ENCODE measurements at places on chromosomes 5 and 9.

DNA sequence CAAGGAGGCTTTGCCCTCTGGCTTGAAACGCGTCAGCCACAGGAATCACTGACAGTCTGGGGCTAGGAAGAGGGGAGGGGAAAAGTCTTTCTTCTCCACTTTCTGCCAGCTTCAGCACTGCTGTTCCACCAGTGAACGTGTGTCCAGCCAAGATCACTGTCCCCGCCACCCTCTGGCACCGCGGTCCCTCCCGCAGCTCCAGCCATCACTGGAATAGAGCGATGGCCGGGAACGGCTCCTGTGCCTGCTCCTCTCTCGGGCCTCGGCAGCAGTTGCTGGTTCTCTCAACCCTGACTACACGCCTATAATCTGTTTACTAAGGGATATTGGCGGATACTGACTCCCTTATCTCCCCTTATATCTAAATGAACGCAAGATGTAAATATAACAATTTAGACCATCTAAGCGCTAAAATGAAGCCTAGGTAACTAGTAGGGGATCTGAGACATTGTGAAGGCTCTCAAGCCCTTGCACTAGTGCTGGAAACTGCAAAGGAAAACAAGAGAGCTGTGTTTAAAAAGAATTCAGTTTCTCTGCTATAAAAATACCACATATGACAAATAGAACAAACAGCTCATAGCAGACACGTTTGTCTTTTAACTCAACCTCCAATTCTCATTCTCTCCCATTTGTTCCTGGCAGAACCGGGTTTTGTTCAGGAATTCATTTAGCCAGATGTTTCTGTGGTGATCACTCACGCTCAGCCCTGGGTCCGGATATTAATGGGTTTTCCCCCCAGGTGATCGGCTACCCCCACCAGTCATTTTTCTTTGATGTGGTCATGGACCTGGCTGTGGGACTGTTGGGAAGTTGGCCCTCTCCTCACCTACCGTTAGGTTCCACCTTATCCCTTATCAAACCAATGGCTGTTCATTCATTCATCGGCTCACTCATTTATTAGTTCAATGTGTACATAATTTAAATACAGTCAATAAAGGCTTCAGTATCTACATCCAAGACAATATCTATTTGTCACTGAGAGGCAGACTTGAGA is 149.8 kb downstream of the MED10 start:
- DNase-seq = no peak

GRCh38 chr5:141618030-141618803 is 583 bp downstream of the DIAPH1 start:
- peak; percentile 55 for DNase-seq

DNA sequence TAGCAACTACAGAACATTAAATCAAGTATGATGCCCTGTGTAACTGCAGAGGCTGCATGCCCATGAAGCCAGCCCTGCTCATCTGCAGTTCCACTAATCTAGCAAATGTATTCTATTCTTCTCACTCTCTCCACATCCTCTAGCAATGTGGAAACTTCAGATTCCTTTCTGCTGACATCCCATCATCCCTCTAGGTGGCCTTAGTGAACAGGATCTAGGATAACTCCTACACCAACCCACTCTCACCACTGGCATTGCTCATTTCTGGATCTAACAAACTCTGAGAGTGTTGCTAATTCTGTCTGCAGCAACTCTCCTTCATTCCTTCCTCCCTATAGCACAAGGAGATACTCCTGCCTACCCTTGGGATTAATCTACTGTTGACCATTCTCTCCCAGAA is 80.8 kb downstream of the FAM81B start:
- DNase-seq = no peak

GRCh38 chr5:151005950-151006576 is 14.3 kb upstream of the GPX3 start:
- DNase-seq = no peak

GRCh38 chr9:96062031-96062430 is 186.5 kb downstream of the ERCC6L2 start:
- DNase-seq = no peak

DNA sequence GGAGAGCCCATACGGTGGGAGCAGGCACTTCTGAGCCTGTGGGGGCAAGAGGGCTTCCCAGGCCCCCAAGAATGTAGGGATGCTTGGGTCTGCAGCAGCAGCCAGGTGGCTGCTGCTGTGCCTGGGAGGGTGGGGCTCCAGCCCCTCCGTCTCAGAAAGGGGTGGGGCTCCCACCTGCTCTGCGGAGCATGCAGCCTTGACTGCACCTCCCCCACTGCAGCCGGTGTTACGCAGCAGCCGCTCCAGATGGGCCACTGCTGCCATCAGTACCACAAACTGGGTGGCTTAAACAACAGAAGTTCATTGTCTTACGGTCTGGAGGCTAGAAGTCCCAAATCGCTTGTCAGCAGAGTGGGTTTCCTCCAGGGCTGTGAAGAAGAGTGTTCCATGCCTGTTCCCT is 365.5 kb downstream of the TMEM38B start:
- no peak for DNase-seq

GRCh38 chr5:176788091-176788490 is 22.3 kb upstream of the UNC5A start:
- no peak for DNase-seq

DNA sequence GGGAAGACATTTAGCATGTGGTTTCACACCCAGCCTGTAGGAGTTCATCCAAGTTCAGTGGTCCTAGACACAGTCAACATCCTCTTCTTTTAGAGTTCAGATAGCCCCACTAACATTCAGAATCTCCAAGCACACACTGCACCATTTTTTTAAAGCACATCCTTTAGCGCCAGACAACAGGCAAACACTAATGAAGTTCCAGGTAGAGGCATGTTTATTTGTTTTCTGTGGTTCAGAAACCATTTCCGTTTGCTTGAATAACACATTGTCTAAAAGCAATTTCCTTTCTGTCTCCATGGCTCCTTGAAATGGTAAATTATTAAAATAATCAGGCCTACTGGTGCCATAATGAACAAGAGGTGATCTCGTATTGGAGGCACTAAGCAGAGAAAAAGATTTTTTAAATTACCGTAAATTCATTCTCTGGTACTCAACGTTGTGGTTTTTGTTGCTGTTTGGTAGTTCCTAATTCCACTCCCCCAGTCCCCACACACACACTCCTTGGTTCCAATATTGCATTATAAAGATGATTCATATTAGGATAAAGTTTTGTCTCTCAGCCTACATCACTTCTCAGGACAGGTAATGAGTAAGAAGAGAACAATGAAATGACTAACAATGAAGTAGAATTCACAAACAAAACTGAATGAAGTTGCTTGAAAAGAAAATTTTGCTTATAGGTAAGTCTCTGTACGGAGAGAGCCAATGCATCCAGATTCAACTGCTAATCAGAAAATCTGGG is 153.1 kb downstream of the PCSK1 start:
- no peak for DNase-seq

DNA sequence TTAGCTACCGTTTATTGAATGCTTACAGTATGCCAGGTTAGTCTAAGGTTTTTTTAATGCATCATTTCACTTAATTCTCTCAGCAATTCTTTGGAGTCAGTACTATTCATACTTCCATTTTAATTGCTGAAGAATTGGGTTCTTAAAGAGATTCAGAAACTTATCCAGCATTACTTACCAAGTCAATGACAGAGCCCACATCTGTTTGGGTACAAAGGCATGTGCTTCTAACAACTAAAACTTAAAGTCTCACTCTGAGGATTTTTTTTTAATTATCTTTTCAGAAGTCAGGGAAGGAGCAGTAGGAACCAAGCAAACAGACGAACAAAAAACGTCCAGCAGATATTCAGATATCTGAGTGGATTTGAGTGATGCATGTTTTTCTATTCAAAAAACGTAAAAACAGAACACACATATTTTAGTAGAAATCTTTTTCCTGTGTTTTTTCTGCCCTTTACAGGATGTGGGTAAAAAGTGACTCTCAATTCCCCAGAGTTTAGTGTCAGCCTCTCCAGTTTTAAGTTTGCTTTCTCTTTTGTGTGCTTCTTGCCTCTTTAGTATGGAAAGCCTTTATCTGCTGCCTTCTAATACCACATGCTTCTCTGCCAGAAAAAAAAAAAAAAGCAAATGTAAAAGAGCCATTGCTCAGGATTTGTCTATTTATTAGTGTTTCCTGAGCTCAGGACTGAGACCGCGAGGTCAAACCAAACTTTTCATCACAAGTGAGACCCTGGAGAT is 118.0 kb downstream of the PRKACG start:
- DNase-seq = no peak

DNA sequence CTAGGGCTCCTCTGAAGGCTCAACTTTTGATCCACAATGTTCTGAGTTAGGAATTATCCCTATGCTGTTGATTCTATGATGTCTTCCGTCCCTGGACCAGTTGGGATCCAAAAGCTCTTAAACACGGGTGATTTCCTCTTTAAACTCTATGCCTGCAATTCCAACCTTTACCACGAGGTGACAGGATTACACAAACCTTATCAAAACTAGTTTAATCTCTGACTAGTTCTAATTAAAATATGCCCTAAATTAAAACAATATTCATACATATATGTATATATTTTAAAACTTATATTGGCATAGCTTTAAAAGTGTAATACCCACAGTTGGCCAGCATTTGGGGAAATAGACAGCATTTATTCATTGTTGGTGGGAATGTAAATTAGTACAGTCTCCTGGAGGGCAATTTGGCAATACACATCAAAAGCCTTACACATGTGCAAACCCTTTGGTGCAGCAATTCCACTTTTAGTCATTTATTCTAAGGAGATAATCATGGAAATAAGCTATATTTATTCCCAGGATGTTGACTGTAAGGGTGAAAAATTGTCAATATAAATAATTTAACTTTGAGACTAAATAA is 51.6 kb upstream of the PHYKPL start:
- DNase-seq = no peak

- no peak for DNase-seq
Measured at GRCh38 chr5:136598802-136599404, 233.6 kb upstream of the TRPC7 start.

DNA sequence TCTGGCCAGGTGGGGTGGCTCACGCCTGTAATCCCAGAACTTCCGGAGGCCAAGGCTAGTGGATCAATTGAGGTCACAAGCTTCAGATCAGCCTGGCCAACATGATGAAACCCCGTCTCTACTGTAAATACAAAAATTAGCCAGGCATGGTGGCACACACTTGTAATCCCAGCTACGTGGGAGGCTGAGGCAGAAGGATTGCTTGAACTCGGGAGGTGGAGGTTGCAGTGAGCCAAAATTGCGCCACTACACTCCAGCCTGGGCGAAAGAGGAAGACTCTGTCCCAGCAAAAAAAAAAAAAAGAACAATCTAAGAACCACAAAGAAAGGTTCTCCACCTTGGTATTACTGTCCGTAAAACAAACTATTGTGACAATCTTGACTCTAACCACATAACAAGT is 9.7 kb downstream of the MYO10 start:
- no peak for DNase-seq

- no peak for DNase-seq
Measured at GRCh38 chr5:150731669-150732242, 27.1 kb downstream of the DCTN4 start.

DNA sequence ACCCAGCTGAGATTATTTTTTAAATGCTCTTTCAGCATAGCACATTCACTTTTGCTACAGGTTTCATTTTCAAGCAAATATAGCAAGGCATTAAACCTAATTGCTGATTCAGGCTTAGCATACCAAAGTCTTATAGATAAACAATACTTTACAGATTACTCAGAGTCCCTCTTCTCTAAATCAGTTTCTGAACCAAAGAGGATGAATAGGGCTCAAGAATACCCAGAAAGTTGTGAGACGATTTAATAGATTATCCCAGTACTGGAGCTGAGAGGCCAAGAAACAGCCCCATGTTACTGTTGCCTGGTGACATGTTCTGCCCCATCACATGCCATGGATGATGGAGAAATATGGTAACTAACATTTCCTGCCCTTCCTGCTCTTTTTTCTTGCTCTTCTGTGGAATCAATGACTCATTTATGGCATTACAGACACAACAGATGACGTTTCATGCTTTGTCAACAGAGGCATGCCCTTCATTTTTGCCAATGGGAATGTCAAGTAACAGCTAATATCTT is 18.1 kb upstream of the SSBP2 start:
- no peak for DNase-seq

GRCh38 chr9:104227108-104227507 is 133.0 kb downstream of the SMC2 start:
- no peak for DNase-seq

DNA sequence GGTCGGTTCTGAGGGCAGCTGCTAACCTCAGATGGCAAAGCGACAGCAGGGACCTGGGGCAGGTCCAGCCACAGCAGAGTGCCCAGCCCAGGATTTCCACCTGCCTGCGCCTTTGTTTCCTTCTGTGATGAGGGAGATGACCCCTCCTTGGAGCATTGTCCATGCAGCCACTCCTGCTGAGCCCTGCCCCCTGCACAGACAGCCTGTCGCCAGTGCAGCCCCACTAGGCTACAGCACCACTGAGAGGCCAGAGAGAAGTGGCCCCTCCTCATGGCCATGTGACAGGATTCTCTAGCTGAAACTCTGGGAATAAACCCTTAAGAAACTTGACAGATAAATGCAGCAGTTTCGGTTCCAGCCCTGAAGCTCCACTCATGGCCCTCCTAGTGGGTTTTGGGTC is 10.5 kb upstream of the MRNIP start:
- no peak for DNase-seq

GRCh38 chr5:122173474-122174415 is 44.4 kb downstream of the ZNF474 start:
- no peak for DNase-seq

GRCh38 chr9:134419684-134420076 is 93.4 kb downstream of the RXRA start:
- DNase-seq = peak; percentile 91

DNA sequence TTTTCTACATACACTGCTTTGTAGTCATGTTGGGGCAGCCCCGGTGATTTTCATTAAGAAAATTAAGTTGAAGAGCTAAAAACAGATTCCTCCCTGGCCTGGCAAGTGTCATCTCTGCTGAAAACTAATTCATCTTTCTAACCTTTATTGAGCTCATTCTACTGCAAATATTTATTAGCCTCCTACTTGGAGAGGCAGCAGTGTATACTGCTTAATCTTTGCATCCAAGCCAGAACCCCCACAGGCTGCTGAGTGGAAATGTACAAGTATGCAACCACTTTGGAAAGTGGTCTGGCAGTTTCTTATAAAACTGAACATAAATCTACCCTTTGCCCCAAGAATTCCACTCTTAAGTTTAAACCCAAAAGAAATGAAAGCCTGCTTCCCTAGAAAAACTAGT is 223.4 kb downstream of the DRD1 start:
- no peak for DNase-seq
